Pancreas (tissue), 10 donors: ENCODE measurements at places on chromosomes 13 and 19.
A peak's percentile ranks its signal among the peaks of the same experiment; 100 is the strongest.

GRCh38 chr19:6020166-6020882 lies 42.4 kb upstream of the RANBP3 start:
- DNase-seq: peak; percentile 57

DNA sequence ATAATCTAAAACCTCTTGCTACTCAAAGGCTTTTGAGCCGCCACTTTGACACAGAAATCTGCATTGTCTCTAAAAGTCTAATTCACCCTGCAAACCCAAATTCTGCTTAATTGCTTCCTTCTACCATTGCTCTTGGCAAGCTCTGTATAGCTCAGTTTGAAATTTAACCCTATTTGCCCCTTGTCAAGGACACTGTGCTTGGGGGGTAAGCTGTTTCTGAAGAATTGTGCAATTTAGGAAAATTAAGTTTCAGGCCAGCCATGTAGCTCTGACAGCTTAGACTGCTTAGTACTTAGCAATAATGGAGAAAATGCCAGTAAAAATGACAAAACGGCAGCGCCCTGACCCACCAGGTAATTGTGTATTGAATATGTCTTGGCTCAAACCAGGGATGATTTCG lies 282.2 kb downstream of the OLFM4 start:
- DNase-seq: no peak

DNA sequence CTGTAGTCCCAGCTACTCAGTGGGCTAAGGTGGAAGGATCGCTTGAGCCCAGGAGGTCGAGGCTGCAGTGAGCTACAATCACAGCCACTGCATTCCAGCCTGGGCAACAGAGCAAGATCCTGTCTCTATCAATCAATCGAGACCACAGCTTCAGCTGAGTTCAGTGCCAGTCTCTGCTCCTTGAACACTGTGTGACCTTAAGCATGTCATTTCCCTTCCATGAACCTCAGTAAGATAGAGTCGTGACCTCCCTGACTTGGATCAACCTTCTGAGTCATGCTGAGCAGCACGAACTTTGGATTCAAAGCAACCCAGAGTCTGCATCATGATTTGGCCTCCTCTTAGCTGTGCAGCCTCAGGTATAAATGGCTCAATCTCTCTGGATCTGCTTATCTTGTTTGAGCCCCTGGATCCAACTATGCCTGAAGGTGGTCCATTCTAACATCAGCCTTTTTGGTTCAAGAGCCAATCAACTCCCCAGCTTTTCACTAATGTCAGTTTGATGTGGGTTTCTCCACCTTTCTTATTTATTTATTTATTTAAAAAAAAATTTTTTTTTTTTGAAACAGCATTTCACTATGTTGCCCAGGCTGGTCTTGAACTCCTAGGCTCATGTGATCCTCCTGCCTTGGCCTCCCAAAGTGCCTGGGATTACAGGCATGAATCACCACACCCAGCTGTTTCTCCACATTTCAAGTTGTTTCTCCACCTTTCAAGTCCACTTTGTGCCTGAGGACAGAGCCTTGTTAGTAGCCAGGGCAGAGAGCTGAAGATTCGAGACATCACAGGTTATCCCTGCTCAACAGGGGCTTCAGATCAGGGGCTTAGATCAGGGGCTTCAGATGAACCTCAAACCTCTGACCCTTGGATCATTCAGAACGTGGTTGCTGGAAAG lies 26.4 kb downstream of the PTPRS start:
- DNase-seq: no peak

GRCh38 chr19:1470305-1471009 lies 8.6 kb downstream of the C19orf25 start:
- peak; percentile 65 for DNase-seq

DNA sequence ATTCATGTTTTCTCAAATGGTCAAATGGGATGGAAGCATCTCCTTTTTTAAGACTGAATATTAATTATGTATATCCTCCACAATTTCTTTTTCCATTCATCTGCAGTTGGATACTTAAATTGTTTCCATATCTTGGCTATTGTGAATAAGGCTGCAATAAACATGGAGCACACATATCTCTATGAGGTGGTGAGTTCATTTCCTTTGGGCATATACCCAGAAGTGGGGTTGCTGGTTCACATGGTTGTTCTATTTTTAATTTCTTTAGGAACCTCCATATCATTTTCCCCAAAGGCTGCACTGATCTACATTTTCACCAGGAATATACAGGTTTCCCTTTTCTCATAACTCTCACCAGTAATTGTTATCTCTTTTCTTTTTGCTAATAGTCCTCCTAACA lies 566.3 kb downstream of the KCTD12 start:
- DNase-seq: no peak

GRCh38 chr13:50303963-50304721 lies 288.9 kb downstream of the KCNRG start:
- no peak for DNase-seq

GRCh38 chr13:96940961-96941360 lies 53.3 kb downstream of the OXGR1 start:
- no peak for DNase-seq

GRCh38 chr13:44435919-44436510 lies 62.4 kb downstream of the SERP2 start:
- DNase-seq: no peak

DNA sequence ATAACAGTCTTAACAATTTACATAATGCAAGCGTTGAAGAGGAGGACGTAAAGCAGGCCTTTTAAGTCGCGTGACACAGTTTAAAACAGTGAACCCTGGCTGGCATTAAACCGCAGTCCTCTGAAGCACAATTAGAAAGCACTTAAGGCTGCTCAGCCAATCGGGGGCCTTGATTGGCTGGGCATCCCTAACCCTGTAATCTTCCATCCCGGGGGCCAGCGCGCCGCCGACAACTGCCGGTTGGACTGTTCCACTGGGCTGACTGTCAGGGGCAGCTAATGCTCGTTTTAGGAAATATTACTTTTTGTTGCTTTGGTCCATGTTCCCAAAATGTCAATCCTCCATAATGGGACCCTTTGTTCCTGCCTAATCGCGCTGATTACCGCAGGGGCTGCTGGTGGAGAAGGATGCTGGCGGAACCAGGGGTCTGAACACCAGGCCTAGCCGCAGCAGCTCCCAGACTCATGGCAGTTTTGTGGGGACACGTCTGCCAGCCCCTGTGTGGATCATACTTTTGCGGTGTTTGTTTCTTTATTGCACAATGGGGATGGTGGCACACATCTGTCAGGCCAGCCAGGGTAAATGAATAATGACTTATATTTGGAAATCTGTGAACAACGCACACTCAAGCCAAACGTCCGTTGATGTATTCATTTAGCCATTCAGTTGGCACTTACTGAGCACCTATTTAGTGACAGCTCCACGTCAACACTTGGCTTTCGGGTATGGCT lies 127.1 kb upstream of the SPACA7 start:
- no peak for DNase-seq

GRCh38 chr13:94228763-94229162 lies 250.7 kb downstream of the DCT start:
- DNase-seq: no peak
